ENCODE measurements at places on chromosomes 5 and 9.

DNA sequence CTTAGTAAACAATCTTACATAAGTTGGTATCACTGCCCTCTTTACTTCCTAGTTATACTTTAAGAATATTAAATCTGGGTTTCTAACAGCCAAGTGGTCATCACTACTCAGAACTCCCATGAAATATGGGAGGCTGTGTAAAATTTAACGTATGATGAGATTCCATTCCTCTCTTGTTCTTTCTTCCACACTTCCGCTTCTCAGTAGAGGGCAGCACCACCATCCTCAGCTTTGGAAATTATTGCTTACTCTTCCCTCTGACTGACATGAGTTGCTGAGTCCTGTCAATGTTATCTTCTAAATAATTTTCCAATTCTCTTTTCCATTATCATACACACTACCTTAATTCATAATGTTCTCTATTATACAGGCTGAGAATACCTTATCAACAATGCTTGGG lies 194.0 kb downstream of the RFX3 start:
- DNase-seq, result no peak

DNA sequence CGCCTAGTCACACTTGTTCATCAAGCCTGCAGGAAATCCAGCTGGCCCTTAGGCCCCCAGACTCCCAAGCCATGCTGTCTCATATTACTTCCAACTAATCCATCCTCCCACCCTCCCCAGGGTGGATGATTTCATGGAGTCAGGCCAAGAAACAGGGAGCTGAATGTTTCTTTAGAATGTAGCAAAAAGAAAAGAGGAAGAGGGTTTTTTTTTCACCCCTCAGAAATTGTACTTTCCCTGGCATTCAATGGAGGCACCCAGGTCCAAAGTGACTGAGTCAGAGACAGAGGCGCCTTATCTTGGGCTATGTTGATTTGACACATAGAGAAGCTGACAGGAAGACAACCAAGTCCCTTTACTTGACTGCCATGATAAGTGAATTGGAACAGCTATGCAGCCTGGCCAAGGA lies 260.2 kb upstream of the NR4A3 start:
- no peak for DNase-seq

GRCh38 chr9:95150903-95151302 lies 166.6 kb downstream of the FANCC start:
- DNase-seq, result no peak

GRCh38 chr5:76811214-76811613 lies 7.6 kb upstream of the F2RL1 start:
- DNase-seq, result no peak

DNA sequence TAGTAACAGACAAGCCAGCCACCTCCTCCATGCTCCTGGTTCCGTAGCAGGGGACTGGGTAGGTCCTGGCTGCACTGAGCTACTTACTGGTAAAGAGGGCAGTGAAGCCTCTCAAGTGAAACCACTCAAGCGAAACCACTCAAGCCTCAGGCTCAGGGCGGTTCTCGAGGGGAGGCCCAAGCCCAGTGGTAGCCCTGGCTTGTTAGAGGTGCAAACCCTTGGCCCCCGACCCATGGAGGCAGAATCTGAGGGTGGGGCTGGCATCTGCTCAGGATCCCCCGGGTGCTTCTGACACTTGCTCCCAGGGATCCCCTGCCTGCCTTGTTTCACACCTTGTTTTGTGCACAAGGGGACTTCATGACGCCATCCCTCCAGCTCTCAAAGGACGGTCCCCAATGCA lies 76.5 kb upstream of the OLFM1 start:
- no peak for DNase-seq

- DNase-seq, result no peak
Measured at GRCh38 chr5:102903074-102903871, 148.2 kb downstream of the PAM start.

DNA sequence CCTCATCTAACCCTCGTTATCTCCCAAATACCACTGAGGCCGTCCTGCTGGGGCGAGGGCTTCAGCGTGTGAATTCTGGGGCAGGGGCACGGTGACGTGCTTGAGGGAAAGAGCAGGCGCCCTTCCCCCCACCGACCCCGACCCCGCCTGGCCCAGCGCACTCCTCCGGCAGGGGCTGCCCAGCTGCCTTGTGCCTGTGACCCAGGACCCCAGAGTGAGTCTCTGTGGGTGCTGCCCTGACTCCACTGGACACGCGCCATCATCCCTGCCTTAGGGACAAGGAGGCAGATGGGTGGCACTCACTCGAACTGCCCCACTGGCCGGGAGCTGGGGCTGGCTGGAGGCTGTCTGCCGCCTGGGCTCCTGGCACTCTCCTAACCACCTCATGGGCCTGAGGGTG lies 136.2 kb upstream of the LPCAT1 start:
- no peak for DNase-seq

GRCh38 chr5:176133877-176134276 lies 104.3 kb upstream of the SIMC1 start:
- no peak for DNase-seq

DNA sequence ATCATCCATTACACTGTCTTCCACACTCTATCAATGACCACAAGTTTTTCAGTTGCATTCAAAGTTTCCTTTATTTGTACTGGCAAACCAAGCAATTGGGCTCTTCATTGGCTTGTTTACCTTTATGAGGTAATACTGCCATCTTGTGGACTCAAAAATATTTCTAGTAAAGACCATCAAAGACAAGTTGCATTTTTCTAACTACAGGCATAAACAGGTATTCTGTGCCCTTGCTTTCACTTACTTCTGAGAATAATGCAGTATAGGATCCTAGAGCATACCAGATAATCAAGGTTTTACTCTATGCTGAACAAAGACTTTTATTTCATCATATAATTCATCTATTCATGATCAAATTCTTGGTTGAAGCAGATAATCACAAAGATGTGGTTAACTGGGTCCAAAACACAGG lies 173.7 kb upstream of the POU5F2 start:
- DNase-seq, result no peak

- peak; percentile 55 for DNase-seq
Measured at GRCh38 chr9:131478421-131478868, 24.3 kb upstream of the POMT1 start.

GRCh38 chr5:66438087-66438486 lies 158.1 kb upstream of the MAST4 start:
- DNase-seq, result no peak

- DNase-seq, result no peak
Measured at GRCh38 chr5:74161170-74161569, 479.4 kb downstream of the ENC1 start.

DNA sequence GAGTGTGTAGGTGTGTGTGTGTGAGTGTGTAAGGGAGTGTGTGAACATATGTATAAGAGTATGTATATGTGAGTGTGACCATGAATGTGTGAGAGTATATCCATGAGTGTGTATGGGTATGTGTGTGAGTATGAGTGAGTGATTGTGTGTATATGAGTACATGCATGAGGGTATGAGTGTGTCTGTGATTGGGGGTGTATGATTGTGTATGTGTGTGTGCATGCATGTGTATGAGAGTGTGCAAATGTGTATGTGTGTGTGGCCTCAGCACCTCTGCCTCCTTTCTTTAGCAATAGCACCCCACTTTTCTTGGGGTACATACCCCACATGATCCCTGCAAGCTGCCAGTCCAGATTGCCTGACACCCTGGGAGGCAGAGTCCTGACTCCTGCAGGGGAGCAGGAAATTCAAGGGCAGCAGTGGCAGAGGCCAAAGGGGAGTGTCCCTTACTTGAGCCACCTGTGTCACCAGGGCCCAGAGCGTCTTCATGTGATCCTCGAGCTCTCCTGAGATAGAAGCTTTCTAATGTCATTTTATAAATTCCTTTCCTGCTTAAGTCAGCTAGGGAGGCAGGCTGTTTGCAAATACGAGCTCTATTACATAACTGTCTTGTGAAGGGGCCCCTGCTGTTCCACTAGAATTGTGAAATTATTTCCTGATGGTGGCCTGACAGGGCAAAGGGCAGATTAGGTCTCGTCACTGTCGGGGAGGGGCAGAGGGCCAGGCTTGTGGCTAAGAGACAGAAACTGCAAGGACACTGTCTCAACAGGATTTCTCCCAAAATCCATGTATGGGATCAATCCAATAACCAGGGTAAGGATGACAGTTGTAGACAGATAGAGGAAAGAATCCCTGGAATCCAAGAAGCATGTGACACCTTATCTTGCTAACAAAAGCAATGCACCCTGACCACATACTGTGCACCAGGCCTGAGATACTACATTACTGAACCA lies 389.1 kb downstream of the GADD45G start:
- no peak for DNase-seq

GRCh38 chr9:37623267-37623666 lies 27.5 kb upstream of the FRMPD1 start:
- no peak for DNase-seq

DNA sequence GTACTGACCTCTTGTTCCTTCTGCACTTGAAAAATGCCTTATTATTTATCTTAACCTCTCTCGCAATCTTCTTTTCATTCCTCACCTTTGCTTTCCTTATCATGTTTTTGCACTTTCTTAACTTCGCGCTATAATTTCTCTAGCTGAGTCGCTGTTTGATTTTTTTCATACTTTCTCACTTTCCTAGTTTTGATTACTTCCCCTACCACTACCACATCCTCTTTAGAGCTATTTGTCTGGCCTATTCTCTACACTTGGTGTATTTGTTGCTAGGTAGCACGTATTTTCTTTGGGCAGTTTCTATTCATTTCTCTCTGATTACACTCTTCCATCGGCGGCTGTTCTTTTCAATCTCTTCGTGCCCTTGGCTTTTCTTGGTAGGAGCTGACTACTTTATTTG lies 611.8 kb downstream of the BNC2 start:
- DNase-seq, result no peak

DNA sequence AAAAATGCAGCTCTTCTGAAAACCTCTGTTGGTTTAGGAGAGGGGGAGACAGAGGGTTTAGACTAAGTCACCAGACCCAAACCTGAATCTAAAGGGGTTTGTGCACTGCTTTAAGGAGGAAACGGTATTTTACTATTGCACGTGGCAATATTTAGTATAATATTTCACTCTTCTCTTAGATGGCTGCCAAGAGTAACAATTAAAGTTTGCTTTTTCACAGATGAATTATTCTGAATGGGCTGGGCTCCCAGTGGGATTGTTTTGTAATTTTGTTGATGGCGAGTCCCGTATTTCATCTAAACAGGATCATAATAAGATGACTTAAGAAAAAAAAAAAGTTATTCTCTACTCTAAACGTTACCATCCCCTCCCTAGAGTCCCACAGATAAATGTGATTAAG lies 245.4 kb downstream of the PCSK5 start:
- no peak for DNase-seq

GRCh38 chr5:169876386-169876785 lies 103.9 kb downstream of the INSYN2B start:
- no peak for DNase-seq

DNA sequence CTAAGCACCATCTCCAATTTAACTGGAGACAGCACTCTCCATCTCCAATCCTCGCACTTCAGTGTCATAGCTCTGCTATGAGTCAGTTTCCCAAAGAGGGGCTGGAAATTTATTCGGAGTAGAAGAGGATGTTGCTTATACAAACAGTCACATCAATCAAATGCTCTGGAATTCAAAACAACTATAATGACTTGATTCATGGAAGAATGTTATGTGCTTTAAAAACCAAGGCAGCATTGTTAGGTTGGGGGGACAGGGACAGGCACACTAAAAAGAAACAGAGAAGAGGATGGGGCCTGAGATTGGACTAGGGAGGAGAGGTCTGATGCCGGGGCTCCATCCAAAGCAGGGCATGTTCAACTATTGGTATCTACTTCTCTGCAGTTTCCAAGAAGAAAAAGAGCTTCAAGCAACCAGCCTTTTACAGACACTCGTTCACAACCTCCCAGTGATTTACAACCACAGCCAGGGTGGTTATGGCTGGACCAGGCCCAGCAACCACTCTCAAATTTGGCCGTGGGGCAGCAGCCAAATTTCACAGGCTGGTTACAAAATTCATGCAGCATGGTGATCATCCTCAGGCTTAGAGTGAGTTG lies 117.5 kb upstream of the ZNF366 start:
- DNase-seq, result no peak

DNA sequence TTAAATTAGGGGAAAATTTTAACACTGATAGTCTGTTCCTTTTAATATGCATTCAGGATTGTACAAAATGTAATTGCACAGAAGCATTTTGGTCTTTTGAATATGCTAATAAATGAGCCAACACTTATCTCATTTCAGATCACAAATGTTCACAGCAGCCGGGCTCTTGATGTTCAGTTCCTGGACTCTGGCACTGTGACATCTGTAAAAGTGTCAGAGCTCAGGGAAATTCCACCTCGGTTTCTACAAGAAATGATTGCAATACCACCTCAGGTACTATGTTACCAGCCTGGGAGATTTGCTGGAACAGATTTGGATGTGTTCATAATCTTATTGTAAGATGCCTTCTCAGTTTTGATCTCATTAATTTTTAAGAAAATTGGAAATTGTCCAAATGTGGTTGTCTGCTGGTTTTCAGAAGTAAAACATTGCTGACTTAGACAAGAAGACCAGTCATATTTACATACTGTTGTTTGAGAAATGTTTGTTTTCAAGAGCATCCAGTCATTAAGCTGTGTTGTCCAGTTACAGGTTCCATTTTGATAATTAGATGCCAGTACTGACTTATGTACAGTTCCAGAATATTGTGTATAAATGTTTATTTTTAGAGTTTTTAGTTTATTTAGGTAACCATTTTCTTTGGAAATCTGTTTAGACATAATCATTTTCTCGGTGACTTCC lies 23.0 kb upstream of the TMOD1 start:
- DNase-seq, result no peak

DNA sequence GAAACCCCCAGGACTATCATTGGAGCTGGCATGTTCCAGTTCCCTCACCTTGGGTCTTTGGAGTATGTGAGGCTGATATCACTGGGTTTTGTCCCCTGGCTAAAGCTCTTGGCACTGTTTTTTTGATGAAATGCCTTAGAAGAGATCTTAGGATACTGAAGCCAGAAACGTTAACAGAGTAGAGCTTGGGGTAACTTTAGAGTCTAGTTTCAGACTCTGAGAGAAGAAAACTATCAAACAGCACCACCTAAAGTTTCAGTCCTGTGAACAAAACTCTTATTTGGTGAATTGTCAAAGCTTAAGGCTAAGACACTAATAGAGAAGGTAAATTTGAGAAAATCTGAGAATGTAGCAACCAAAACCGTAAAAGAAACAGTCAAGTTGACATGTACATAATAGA lies 111.7 kb upstream of the PUM3 start:
- no peak for DNase-seq

GRCh38 chr9:9565700-9566099 lies 1047.1 kb downstream of the PTPRD start:
- DNase-seq, result no peak

- no peak for DNase-seq
Measured at GRCh38 chr5:45162974-45163373, 354.2 kb downstream of the MRPS30 start.

Measured in stimulated activated naive CD4-positive, alpha-beta T cell treated with Interleukin-2 at 50 U/mL for 16 hours (primary cell).